ENCODE measurements at places on chromosomes 4 and X. TPM values are rescaled to one million over a fixed set of nuclear protein-coding genes. Genes with fewer than 3 reads are reported as not detected.

RTL9 gene
- total RNA-seq: 1.2 TPM

CXorf49 gene
- total RNA-seq: not detected

PLK4 gene
- total RNA-seq: 16.1 TPM

CXCL10 gene
- total RNA-seq: 1.9 TPM

KLF3 gene
- total RNA-seq: 29.8 TPM

CFI gene
- total RNA-seq: 88.3 TPM

CCKAR gene
- total RNA-seq: 1.3 TPM

OTC gene
- 0.30 TPM for total RNA-seq

MID1 gene
- total RNA-seq: 11.9 TPM
